ENCODE measurements at places on chromosomes 12 and 14.

- DNase-seq, result no peak
Measured at GRCh38 chr12:49621651-49622500, 1.5 kb upstream of the PRPF40B start.

GRCh38 chr14:101252443-101253214, 308.7 kb upstream of the DIO3 start:
- DNase-seq, result no peak

DNA sequence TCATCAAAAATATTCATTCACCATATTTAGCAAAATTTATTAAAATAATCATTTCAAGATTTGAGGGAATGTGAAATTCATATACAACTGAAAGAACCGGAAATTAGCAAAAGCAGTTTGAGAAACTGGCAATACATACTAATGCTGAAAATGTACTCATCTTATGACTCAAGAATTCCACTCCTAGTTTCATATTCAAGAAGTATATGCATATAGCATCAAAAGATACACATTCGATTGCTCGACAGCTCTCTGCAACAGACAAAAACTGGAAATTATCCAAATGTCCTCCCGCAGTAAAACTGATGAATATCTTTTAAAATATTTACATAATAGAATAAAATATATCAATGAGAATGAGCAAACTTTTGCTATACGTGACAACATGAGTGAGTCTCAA, 189.2 kb upstream of the MGAT4C start:
- no peak for DNase-seq

- DNase-seq, result no peak
Measured at GRCh38 chr12:80299219-80299618, 144.8 kb upstream of the PTPRQ start.

GRCh38 chr12:10406725-10407124, 2.8 kb downstream of the KLRC4 start:
- DNase-seq, result peak; percentile 96

All from MV-4-11 (cell line).